Mucosa of gallbladder (tissue), 1 donor: ENCODE measurements at places on chromosomes 11 and 22. TPM values are rescaled to one million over a fixed set of nuclear protein-coding genes. Genes with fewer than 3 reads are reported as not detected.
A peak's percentile ranks its signal among the peaks of the same experiment; 100 is the strongest.

DNA sequence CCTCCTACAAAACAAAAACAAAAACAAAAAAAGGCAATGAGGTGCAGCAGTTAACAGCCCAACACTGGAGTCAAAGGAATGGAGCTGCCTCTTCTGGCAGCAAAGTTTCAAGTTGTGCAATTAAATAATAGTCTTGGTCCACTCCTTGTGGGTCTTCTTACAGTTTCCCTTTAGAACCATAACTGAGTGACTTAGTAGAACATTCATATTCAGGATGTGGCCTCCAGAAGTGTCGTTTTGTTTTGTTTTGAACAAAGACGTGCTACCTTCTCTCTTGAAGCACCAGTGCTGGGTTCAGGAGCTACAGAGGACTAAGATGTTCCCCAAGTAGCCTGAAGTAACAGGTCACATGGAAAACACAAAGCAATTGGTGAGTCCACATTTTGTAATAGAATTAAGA, 2.0 kb upstream of the JAML start:
- DNase-seq, result no peak

DNA sequence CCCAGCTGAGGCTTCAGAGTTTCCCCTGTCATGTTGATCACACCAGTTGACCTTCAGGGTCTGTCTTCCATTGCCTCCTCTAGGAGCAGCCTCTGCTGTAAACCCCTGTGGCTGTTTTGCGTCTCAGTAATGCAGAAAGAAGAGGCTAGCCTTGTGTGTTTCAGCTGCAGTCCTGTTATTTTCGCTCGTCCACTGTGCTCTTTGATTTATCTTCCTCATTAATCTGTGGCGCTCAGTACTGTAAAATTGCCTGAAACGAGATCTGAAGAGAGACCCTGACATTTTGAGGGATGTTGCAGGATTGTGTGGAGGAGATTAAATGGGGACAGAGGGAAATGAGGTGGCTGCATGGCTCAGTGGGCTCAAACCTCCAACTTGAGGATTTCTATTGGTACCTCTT, 163.7 kb downstream of the DBX1 start:
- DNase-seq, result no peak

DNA sequence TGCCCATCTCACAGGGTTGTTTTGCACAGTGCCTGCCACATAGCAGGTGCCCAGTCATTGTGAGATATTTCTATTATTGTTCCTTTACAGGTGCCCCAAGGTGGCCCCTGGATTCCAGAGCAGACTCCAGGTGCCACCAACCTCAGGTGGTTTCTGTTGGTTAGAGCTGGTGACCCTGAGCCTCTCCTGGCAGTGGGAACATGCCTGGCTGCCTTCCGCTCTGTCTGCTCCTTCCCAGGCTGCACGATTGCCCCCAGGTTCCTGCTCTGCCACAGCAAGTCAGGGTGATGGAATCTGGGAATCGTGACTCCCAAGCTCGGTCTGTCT, 12.6 kb upstream of the OMP start:
- DNase-seq, result no peak

DNA sequence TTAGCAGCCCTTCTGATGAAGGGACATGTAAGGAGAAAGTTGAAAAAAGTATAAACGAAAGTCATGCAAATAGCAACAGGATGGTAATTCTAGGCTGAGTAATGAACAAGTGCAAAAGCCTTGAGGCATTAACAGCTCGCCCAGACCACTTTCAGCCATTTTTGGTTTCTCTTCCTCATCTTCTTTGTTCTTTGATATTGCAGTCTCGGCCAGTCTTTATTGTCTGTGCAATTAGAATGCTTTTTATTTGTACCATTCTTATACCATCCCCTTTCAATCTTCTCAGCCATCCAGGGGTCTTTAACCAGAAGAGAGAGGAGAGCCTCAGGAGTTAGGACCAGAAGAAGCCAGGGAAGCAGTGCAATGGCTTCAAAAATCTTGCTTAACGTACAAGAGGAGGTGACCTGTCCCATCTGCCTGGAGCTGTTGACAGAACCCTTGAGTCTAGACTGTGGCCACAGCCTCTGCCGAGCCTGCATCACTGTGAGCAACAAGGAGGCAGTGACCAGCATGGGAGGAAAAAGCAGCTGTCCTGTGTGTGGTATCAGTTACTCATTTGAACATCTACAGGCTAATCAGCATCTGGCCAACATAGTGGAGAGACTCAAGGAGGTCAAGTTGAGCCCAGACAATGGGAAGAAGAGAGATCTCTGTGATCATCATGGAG, 7.3 kb downstream of the TRIM34 start:
- no peak for DNase-seq

DNA sequence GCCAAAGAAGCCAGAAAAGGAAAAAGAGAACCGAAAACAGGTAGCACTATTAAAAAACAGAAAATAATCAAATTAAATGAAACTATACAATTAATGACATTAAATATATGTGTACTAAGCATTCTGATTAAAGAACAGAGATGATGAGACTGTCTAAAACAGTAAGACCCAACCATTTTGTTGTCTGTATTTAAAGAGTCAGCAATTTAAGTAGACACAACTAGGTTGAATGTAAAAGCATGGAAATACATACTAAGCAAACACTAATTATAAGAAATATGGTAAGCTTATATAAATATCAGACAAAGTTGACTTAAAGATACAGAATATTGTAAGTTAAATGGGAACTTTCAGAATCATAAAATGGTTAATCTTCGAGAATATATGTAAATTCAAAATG, 774.6 kb upstream of the RAG2 start:
- DNase-seq, result no peak

DNA sequence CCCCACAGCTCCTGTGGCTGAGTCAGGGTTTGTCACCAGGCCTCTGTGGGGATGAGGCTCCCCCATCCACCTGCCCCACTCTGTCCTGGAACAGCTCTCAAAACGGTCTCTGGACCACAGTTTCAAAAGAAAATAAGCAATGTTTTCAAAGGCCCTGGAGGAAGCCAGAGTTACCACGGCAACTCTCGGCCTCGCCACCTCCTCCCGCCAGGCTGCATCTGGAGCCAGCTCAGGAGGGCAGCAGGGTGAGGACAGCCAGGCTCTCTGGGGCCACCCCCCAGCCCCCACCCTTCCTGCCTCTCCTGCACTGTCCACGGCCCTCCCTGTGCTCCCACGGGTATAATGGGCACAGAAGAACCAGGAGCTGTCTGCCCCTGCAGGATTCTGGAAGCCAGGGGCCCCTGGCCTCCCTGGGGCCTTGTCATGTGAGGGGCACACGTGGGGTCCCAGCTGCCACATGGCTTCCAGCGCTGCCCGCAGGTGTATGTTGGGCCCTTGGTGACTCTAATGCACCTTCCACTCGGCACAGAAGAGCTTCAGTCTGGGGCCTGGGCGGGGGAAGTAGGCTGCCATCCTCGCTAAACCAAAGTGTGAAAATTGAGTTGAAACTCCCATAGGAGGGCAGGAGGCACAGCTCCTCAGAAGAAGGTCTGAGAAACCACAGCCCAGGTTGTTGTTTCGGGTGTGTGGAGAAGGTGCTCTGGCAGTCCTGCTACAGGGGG, 10.3 kb downstream of the CD81 start:
- DNase-seq, result no peak

- DNase-seq, result no peak
Measured at GRCh38 chr11:38839071-38839470, 2241.0 kb upstream of the RAG2 start.

GRCh38 chr22:38456841-38457699, 2.1 kb upstream of the KCNJ4 start:
- no peak for DNase-seq

- no peak for DNase-seq
Measured at GRCh38 chr11:3133261-3134217, 31.6 kb downstream of the OSBPL5 start.

GRCh38 chr22:47631571-47632102, 869.2 kb downstream of the TBC1D22A start:
- no peak for DNase-seq

DNA sequence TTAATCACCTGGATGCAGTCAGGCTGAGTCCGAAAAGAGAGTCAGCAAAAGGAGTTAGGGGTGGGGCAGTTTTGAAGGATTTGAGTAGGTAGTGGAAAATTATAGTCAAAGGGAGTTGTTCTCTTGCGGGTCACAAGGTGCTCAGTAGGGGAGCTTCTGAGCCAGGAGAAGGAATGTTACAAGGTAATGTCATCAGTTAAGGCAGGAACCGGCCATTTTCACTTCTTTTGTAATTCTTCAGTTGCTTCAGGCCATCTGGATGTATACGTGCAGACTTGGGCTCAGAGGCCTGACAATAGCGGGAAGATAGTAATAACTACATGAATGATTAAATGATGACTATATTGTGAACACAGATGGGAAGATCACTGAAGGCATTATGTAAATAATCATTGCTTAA, 6.2 kb downstream of the SC5D start:
- DNase-seq, result no peak

GRCh38 chr11:71086687-71087258, 165.6 kb downstream of the SHANK2 start:
- no peak for DNase-seq

- no peak for DNase-seq
Measured at GRCh38 chr11:114447892-114448291, 8.6 kb downstream of the REXO2 start.

GRCh38 chr22:38165922-38166593, 15.6 kb downstream of the PLA2G6 start:
- no peak for DNase-seq

- no peak for DNase-seq
Measured at GRCh38 chr22:46970411-46971098, 208.1 kb downstream of the TBC1D22A start.

DNA sequence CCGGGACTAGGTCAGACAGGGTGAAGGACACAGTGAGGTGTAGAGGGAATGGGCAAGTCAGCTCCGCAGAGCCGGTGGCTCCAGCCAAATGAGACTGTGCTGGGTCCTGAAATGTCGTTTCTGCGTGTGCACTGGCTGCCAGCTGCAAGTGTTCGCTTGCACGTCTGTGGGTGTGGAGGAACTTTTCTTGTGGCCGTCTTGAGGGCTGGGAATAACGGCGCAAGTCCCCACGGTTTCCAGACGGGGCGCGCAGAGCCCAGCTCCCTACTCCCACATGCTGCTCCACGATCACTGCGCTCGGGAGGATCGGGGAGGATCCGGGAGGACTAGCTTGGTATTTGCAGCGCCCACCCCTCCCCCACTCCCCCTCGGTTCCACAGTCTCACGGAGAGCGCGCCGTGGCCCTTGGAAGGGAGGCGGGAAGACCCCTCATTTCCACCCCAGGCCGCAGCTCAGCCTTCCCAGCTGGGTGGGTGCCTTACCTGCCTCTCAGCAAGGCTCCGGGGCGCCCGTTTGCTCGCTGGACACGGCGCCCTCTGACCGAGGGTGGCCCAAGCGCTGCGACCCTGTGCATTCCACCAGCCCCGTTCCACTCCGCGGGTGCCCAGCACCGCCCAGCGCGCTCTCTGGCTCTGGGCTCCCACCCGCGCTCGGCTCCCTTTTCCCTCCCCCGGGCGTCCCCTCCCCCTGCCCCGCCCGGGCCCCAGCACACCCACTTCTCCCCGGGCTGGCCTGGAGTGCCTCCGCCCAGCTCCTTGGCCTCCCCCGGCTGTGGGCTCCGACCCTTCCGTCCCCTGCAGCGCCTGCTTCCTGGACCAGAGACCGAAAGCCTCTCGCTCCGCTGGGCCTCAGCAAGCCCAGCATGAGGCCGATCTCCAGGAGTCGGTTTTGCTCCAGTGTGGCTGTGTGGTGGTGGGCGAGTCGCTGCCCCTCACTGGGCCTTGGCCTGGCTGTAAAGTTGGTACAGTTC, at the start of gene KCNE3:
KCNE3 (minus strand) TSS at position 634 of the 970 bp plus-strand sequence. CDS start 9,986 bp downstream, outside the sequence.
- peak; percentile 50 for DNase-seq

DNA sequence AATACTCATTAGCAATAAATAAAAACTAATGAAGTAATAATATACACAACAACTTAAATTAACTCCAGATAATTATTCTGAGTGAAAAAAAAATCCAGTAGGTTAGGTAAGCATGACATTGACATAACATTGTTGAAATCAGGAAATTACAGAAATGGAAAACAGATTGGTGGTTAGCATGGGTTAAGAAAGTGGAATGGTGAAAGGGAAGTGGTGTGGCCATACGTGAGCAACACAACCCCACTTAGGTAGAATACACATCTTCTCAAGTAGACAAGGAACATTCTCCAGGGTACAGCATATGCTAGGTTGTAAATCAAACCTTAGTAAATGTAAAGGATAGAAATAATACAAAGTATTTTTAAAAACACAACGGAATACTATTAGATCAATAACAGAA, 30.2 kb upstream of the CLTCL1 start:
- no peak for DNase-seq

DNA sequence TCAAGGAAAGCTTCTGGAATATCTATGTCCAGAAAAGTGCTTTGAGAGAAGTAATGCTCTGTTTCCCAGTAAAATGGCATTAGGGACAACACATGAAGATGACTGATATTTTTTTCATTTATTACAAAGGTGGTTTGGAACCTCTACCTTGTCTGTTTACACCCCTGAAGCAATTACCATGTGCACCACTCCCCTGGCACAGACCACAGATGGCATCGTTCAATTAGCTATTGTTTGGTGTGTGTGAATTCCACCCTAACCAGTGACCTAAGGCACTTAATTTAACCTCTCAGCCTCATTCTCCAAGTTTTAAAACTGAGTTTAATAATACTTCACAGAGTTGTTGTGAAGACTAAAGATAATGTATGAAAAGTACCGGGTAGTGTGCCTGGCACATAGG, 127.6 kb upstream of the BMAL1 start:
- no peak for DNase-seq

Gene CASP5
- total RNA-seq, result not detected

Gene GGTLC3
- not detected for total RNA-seq

Gene WT1
- total RNA-seq, result 0.17 TPM

Gene KDM4D
- 0.66 TPM for total RNA-seq

Gene ZFP91
- total RNA-seq, result 46.9 TPM
